ENCODE measurements at places on chromosomes 3 and 15.

- H3K4me3 ChIP-seq: no peak overlapping the region
- H3K27me3 ChIP-seq: peaks cover 6% of the 10 kb centered on the region
- DNase-seq: no peak
- no peak overlapping the region for H3K27ac ChIP-seq
These were observed 30.1 kb upstream of the SLC24A5 start for GRCh38 chr15:48090666-48091065.

GRCh38 chr3:95886616-95887015 lies 927.8 kb upstream of the EPHA6 start:
- no peaks in the 10 kb centered on the region for H3K36me3 ChIP-seq
- H3K4me3 ChIP-seq: no peak overlapping the region
- no peaks in the 10 kb centered on the region for H3K4me1 ChIP-seq
- no peak overlapping the region for H3K27ac ChIP-seq
- no peak for DNase-seq

DNA sequence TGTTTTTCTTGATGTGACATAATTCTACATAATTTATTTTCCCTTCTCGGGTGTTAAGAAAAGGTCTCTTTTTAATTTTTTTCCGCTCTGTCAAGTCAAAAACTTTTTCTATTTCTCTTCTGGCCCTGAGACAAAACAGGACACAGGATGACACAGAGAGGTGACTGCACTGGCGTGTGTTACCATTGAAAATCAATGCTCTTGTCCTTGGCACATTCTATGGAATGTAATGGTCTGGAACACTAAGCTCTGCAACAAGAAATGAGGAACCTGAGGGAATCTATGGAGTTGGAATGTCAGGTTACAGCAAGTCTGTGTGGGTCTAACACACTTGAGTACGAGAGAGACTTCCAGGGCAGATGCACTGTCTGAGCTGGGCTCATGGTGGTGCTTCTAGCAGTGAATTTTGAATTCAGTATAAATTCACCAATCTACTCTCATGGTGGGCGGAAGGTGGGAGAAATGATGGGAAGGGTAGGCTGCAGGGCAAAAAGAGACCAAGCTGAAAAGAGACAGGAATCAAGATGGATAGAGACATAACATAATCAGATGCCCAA lies 508.3 kb downstream of the TUSC7 start:
- H3K4me1 ChIP-seq: peaks cover 4% of the 10 kb centered on the region
- no peaks in the 10 kb centered on the region for H3K36me3 ChIP-seq
- H3K27ac ChIP-seq: no peak overlapping the region
- no peak for DNase-seq

GRCh38 chr15:57384816-57385215 lies 8.5 kb downstream of the CGNL1 start:
- DNase-seq: no peak
- no peaks in the 10 kb centered on the region for H3K27me3 ChIP-seq
- peaks cover 23% of the 10 kb centered on the region for H3K4me1 ChIP-seq
- H3K36me3 ChIP-seq: no peaks in the 10 kb centered on the region

DNA sequence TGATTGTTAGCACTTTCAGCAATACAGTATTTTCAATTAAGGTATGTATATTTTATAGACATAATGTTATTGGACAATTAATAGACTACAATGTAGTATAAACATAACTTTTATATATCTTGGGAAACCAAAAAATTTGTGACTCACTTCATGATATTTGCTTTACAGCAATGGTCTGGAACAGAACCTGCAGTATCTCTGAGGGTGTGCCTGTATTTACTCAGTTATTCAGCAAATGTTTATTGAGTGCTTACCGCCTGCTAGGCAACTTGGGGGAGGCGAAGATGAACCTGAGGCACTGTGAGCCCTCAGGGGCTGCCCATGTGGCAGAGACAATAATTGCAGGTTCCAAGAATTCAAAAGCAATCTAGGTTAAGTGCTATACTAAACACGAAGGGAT lies 144.8 kb downstream of the GABRB3 start:
- H3K27ac ChIP-seq: no peak overlapping the region
- peak overlapping the region; percentile 35 for H3K4me3 ChIP-seq
- H3K36me3 ChIP-seq: no peaks in the 10 kb centered on the region
- no peak for DNase-seq

- no peak for DNase-seq
- no peaks in the 10 kb centered on the region for H3K27me3 ChIP-seq
- H3K27ac ChIP-seq: no peak overlapping the region
- no peaks in the 10 kb centered on the region for H3K36me3 ChIP-seq
- H3K4me1 ChIP-seq: peaks cover 8% of the 10 kb centered on the region
- no peak overlapping the region for H3K4me3 ChIP-seq
These were observed 28.6 kb upstream of the SH3BP5 start for GRCh38 chr3:15360788-15361493.

- no peak overlapping the region for H3K27ac ChIP-seq
- no peak overlapping the region for H3K4me3 ChIP-seq
- no peaks in the 10 kb centered on the region for H3K27me3 ChIP-seq
- no peaks in the 10 kb centered on the region for H3K36me3 ChIP-seq
These were observed 29.6 kb downstream of the MGA start for GRCh38 chr15:41689834-41690233.

GRCh38 chr15:93029214-93029835 lies 59.7 kb downstream of the RGMA start:
- H3K27ac ChIP-seq: no peak overlapping the region
- peaks cover 41% of the 10 kb centered on the region for H3K36me3 ChIP-seq
- no peak overlapping the region for H3K4me3 ChIP-seq
- DNase-seq: no peak
- no peaks in the 10 kb centered on the region for H3K4me1 ChIP-seq

DNA sequence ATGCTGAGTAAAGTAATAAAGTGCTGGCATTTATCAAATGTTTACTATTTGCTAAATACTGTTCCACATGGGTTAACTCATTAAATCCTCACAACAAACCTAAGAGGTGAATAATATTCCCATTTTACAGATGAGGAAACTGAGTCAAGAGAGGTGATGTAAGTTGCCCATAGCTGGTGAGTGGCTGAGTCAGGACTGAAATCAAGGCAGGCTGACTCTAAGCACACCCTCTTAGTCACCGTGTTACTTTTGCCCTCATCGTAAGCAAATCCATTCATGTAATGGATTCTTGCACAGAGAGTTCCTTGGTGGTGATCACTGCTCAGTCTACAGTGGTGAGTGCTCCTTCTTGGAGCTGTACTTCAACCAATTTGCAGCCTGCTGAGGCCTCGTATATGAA lies 28.9 kb upstream of the PTX3 start:
- no peaks in the 10 kb centered on the region for H3K36me3 ChIP-seq
- H3K4me3 ChIP-seq: no peak overlapping the region
- no peak overlapping the region for H3K27ac ChIP-seq
- H3K4me1 ChIP-seq: no peaks in the 10 kb centered on the region
- no peaks in the 10 kb centered on the region for H3K27me3 ChIP-seq
- DNase-seq: no peak

DNA sequence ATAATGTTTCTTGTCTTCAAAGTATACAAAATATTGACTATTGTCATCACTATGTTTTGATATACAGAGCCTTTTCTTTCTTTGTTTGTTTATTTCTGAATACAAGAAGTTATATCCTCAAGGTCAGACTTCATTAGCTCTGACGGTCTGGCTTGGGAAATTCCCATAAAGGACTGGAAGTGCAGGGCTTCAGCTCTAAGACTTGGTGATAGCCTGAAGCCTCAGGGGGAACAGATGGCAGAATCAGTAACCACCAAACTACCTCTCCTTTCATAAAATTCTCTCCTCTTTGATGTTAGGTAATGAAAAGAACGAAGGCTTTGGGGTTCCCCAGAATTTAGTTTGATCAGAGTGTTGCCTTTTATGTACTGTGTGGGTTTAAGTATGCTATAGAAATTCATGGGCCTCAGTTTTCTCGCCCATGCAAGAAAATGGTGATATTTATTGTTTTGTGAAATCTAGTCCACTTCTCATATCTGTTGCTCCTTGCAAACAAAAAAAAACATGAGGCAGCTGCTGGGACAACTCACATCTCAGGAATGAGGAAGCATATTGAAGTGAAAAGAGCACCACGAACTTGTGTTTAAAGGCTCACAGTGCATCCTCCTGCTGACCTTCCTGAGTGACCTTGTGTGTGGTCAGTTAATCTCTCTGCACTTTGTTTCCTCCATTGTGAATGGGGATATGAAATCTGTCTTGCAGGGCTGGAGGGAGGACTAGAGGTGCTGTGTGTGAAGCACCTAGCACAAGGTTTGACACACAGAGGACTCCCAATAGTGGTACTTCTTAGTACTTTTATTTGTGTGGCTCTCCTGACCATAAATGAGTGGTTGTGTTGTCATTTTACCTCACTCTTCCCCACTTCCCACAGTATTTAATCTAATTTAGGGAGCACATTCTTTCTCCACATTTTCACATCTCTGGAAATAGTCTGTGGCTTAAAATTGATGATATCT lies 569.8 kb upstream of the IL12A start:
- H3K36me3 ChIP-seq: no peaks in the 10 kb centered on the region
- H3K4me3 ChIP-seq: no peak overlapping the region
- no peaks in the 10 kb centered on the region for H3K4me1 ChIP-seq
- H3K27ac ChIP-seq: no peak overlapping the region
- DNase-seq: no peak
- no peaks in the 10 kb centered on the region for H3K27me3 ChIP-seq

DNA sequence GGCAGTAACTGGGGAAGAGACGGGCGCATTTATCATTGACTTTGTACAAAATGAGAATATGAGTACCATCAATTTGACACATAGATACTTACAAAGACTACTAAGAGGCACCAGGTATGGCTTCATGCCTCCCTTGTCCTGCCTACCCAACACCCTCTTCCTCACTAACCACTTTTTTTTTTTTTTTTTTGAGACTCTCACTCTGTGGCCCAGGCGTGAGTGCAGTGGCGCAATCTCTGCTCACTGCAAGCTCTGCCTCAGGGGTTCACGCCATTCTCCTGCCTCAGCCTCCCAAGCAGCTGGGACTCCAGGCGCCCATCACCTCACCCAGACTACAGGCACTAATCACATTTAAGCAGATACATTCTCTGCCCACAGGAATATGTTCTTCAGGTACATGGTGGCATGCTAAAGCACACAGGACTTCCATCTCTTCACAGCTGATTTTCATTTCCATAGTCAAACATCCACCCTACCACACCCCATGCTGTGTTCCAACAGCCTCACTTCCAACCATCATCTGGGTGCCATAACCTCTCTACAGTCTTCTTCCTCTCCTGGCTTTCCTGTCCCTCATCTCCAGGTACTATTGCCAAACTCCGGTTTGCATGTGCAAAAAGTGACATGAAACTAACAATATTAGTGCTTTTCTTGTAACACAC lies 41.7 kb downstream of the RAB27A start:
- no peak overlapping the region for H3K4me3 ChIP-seq
- H3K27me3 ChIP-seq: no peaks in the 10 kb centered on the region
- H3K27ac ChIP-seq: no peak overlapping the region
- DNase-seq: no peak

DNA sequence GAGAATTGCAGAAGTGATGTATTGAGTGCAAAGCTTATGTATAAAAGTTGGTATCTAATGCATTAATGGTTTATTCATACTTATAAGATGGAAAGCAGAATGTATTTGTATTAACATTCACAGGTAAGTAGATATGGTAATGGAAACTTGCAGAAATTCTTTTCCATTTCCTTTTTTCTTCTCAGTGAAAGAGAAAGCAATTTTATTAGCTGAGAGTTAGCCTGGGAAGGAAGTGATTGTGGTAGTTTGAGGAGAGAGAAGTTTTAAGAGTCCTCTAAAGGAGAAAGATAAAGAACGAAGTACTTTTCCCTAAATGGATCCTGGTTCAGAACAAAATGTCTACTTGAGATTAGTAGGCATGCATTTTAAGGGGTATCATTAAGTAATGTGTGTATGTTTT lies 60.1 kb upstream of the OSTN start:
- no peak for DNase-seq
- no peak overlapping the region for H3K4me3 ChIP-seq
- H3K27ac ChIP-seq: no peak overlapping the region

DNA sequence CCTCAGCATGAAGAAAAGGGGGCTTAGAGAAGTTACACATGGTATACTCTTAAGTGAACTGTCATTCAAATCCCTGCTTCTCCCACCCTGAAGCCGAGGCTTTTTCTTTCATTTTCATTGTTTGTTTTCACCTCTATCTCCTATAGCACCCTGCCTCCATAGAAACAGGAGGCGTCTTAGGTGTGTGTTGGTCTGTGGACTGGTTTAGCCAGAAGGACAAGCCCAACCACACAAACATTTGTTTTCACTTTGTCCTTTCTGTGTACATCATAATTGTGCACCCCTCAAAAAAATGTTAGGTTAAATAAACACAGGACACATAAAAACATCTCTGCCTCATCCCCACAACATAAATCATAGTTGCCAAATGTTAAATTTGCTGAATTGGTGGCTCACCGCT lies 73.3 kb upstream of the UBE2E2 start:
- H3K4me3 ChIP-seq: no peak overlapping the region
- peak; percentile 58 for DNase-seq
- no peaks in the 10 kb centered on the region for H3K36me3 ChIP-seq
- H3K4me1 ChIP-seq: no peaks in the 10 kb centered on the region
- no peaks in the 10 kb centered on the region for H3K27me3 ChIP-seq

- H3K27ac ChIP-seq: no peak overlapping the region
- H3K27me3 ChIP-seq: no peaks in the 10 kb centered on the region
- no peaks in the 10 kb centered on the region for H3K4me1 ChIP-seq
- no peak overlapping the region for H3K4me3 ChIP-seq
These were observed 1218.0 kb downstream of the NSUN3 start for GRCh38 chr3:95280711-95281352.

DNA sequence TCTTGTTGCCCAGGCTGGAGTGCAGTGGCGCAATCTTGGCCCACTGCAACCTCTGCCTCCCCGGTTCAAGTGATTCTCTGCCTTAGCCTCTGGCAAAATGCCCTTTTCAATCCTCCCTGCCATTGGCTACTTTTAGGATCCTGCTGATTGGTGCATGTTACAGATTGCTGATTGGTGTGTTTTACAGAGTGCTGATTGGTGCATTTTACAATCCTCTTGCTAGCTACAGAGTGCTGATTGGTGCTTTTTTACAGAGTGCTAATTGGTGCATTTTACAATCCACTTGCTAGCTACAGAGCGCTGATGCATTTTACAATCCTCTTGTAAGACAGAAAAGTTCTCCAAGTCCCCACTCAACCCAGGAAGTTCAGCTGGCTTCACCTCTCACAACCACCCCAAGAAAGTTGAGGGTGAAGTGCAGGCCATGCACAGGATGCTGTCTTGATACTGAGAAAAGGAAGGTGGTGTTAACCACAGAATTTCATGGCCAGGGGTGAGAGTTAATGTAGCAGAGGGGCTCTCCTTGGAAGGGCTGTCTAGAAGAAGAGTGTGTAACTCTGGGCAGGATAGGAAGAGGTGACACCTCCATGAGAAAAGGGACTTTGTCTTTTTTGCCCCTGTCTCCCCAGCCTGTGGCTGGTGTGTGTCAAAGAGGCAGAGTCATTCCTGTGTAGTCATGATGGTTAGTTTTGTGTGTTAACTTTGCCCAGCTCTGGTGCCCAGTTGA lies 145.9 kb downstream of the APBA2 start:
- DNase-seq: no peak
- no peak overlapping the region for H3K27ac ChIP-seq
- no peaks in the 10 kb centered on the region for H3K4me1 ChIP-seq
- H3K36me3 ChIP-seq: no peaks in the 10 kb centered on the region
- H3K4me3 ChIP-seq: no peak overlapping the region

- no peaks in the 10 kb centered on the region for H3K4me1 ChIP-seq
- H3K36me3 ChIP-seq: no peaks in the 10 kb centered on the region
- DNase-seq: no peak
- no peaks in the 10 kb centered on the region for H3K27me3 ChIP-seq
These were observed 95.7 kb upstream of the SLC24A5 start for GRCh38 chr15:48025118-48025517.

All from large intestine (tissue), 12 donors.